Progenitor cell of endocrine pancreas (in vitro differentiated cells): ENCODE measurements at places on chromosomes 2 and 18.

- DNase-seq, result no peak
Measured at GRCh38 chr2:218478544-218478943, 59.6 kb downstream of the VIL1 start.

- DNase-seq, result no peak
Measured at GRCh38 chr2:61177727-61178549, 15.9 kb downstream of the C2orf74 start.

GRCh38 chr2:16840496-16841172 is 175.0 kb upstream of the CYRIA start:
- DNase-seq, result no peak

DNA sequence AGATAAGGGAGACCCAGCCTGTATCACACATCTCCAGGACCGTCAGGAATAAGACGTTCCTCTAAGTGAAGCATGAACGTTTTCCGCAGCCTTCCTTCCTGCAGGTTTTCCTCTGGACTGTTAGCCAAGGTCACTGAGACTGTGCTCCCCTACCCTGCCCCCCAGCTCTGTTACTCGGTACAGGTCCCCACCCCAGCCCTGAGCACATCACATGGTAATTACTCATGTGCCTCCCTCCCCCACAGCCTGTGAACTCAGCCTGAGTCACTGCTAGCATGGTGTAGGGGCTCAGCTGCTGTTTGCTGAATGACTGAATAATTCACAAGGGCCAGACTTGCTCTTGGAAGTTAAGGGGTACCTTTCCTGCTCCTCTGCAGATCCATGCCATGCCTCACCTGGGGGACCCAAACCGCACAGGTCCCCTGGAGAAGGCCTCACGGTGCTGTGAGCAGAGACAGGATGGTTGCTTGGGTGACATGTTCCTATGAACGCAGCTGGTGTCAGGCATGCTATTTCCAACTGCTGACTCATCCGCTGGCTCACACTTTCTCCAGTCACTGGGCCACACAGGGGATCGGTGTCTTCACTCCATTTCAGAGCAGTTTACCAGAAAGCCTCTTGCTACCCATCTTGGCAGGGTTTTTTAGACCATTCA is 88.2 kb downstream of the PLB1 start:
- no peak for DNase-seq

DNA sequence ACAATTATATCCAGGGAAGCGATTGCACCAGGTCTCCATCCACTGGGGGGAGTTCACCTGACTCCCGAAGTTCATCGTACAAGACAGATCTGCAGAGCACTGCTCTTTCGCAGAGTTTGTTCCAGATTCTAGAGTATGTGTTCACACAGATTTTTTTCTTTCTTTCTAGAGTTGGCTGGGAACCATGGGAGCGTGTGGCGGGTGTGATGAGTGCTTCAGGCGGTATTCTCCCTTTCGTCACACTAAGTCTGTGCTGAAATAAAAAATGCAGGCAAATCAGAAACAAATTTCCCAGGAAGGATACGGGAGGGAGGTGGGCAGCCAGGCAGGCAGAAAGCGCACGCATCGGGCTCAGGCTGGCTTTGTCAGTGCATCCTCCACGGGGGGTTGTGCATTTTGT is 129.8 kb upstream of the SOX11 start:
- no peak for DNase-seq

- no peak for DNase-seq
Measured at GRCh38 chr2:100208141-100208770, 65.9 kb upstream of the AFF3 start.

DNA sequence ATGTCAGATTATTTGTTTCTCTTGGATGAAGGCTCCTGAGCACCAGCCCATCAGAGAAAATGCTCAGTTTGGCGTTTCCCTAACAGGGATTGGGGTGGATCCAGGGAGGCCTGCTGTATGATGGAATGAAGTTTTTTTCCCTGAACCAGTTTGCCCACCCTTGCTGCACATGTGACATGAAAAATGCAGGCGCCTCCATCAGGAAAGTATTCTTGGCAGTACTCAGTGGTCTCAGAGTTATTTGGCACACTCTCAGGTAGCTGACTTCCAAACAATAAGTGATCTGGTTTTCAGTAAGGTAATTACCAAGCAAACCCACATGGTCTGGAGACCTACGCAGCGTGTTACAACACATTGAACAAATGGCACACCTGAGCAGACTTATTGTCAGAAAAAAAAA is 254.9 kb downstream of the PAX3 start:
- no peak for DNase-seq

- no peak for DNase-seq
Measured at GRCh38 chr2:174449033-174449432, 37.8 kb downstream of the GPR155 start.

GRCh38 chr2:1115843-1116539 is 165.3 kb downstream of the SNTG2 start:
- DNase-seq, result no peak

GRCh38 chr2:176482107-176482506 is 212.9 kb downstream of the MTX2 start:
- DNase-seq, result no peak

DNA sequence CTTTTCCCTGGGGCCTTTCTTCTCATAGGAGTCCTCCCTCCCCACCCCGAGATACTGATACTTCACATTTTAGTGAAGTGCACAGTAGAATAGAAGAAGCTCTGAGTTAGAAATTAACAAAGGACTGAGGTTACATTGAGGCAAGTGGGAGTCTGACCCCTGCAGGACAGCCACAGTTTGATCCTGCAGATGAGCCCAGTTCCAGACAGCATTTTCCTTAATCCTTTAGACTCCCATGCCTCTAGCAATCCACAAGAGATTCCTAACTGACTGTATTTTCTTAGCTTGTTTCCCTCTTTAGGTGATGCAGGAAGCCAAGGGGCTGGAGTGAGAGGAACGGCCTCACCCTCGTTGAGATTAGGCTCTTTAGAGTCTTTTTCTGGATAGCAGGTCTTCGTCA is 204.0 kb downstream of the CYRIA start:
- no peak for DNase-seq

- DNase-seq, result no peak
Measured at GRCh38 chr2:62354771-62355561, 151.0 kb downstream of the TMEM17 start.

DNA sequence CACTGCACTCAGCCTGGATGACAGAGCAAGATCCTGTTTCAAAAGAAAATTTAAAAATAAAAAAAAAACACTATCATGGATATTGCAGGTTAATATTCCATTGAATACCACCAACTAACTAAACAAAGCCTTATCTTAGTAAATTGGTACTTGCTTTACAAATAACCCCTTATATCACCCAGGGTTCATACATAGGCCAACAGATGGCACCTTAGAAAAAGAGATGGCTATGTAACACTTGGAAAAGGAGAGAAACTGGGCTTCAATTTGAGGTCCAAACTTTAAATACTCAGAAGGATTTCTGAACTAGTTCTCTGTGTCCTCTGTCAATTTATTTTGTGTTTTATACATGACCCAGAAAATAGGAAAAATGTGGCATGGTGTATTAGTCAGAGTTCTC is 249.6 kb upstream of the LRP1B start:
- DNase-seq, result no peak

DNA sequence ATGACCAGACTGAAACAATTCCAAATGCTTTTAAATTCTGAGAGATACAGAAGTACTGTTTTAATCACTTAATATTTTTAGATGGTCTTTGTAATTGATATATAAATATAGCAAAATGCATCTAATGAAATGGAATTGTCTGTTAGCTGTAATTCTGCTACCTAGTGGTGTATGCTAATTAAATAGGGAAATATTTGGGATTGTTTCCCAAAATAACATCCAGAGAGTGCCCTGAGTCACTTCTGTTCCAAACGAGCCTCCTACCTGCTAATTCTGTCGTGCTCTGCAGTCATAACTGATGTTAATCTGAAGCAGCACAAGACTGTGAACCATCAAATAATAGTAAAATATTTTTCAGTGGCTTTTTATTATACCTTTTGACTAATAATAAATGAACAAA is 71.4 kb upstream of the NOSTRIN start:
- DNase-seq, result no peak

DNA sequence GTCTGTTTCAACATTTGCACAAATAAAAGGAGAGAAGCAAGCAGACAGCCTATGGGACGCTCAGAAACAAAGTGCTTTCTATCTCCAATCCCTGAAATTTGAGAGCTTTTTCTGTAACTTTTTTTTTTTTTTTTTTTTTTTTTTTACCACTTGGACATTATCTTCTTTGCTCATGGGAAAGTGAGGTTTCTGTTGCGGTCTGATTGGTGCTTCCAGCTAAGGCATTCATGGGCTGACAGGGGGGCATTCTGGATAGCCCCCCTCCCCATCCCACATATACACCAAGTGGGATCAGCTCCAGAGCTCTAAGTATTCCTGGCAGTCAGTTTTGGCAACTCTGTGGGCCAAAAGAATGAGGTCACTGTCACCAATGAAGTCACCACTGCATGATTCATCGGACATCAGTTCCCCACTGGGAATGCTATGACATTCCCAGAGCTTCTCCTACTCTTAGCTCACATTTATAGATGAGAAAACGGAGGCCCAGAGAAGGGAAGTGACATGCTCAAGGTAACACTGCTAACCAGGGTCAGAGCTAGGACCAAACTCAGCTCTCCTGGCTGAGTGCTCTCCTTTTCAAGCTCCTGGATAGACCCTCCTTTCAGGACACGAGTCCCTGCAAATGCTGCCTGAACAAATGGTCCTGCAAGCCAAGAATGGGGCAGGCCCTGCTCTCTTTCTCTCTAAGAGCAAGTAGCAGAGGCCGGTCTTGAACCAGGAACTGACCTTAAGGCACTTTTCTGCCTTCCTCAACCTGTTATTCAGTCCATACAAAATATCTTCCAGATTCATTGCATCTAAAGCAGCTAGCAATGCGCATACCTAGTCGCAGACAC is 61.3 kb downstream of the TMEM247 start:
- no peak for DNase-seq

GRCh38 chr2:42999391-42999841 is 207.0 kb upstream of the HAAO start:
- no peak for DNase-seq

GRCh38 chr2:231900486-231900942 is 25.7 kb downstream of the NPPC start:
- peak; percentile 82 for DNase-seq

DNA sequence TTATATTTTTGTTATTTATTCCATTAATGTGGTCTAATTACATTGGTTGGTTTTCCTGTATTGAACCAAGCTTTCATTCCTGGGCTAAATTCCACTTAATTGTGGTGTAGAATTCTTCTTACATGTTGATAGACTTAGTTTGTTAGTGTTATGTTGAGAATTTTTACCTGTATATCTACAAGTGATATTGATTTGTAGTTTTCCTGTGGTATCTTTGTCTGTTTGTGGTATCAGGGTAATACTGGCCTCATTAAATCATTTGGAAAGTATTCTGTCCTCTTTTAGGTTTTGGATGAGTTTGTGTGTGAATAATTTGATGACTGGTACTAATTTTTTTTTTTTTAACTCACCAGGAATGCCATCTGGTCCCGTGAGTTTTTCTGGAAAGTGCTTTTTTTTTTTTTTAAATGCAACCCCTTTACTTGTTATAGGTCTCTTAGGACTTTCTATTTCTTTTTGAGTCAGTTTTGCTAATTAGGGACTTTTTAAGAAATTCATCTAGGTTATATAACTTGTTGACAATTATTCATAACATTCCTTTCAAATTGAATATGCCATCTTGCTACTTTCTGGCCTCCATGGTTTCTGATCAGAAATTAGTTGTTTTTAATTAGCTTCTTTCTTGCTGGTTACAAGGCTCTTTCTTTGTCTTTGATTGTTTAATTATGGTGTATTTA is 232.8 kb downstream of the CCDC85A start:
- no peak for DNase-seq

- DNase-seq, result no peak
Measured at GRCh38 chr2:22336414-22336813, 1048.6 kb upstream of the KLHL29 start.

GRCh38 chr2:56754627-56755026 is 570.8 kb downstream of the CCDC85A start:
- DNase-seq, result no peak

- DNase-seq, result no peak
Measured at GRCh38 chr2:102438111-102438510, 15.2 kb downstream of the IL18RAP start.

GRCh38 chr2:80113399-80113798 is 191.2 kb downstream of the LRRTM1 start:
- no peak for DNase-seq

DNA sequence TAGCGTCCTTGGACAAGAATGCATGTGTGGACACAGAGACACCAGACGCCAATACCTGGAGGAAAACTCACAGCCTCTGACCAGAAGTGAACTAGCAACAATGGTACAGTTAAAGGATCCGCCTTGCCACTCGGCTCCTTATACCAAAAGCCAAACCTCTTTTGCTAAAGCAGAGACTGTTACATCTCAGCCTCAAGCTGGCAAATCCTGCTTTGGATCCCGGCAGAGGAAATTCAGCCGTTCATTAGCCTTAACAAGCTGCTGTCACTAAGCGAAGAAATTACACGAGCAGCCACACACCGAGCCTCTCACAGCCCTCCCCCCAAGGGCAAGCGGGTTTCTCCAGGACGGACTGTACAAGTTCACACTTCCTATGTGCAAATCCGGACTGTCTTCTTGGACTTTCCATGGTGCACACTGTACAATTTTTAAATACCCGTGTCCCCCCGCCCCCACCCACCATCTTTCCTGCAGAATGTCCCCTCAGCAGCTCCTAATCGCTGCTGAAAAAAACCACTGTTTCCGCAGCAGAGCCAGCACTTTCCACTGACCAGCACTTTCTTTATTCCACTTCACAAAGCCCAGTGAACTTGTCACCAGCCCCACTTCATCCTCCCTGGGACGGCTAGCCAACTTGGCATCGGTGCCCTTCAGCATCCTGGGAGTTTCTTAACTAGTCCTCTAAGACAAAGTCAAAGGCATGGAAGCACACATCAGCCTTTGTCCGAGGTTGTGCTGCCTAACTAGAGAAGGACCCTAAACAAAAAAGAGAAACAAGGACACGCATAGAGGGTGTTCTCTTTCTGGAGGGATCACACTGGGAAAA is 1.5 kb downstream of the KLF7 start:
- peak; percentile 14 for DNase-seq

GRCh38 chr2:10346929-10347561 is 44.3 kb downstream of the HPCAL1 start:
- DNase-seq, result no peak

GRCh38 chr2:113962692-113963480 is 73.0 kb downstream of the ACTR3 start:
- no peak for DNase-seq

DNA sequence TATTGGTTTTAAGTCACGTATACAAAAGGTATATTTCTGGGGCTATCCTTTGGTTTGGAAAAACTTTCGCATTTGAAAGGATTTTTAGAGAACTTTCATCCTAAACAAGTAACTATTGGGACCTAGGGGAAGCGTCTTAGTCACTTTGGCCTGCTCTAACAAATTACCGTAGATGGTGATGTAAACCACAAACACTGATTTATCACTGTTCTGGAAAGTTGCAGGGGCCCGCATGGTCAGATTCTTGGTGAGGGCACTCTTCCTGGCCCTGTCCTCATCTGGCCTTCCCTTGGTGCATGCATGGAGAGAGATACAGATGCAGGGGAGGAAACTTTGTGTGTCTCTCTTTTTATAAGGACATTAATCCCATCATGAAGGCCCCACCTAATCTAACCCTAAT is 49.1 kb upstream of the ANKRD62 start:
- no peak for DNase-seq

- no peak for DNase-seq
Measured at GRCh38 chr2:134498654-134499053, 220.1 kb downstream of the TMEM163 start.

GRCh38 chr2:57370882-57371585 is 675.6 kb upstream of the VRK2 start:
- DNase-seq, result no peak
